Progenitor cell of endocrine pancreas (in vitro differentiated cells): ENCODE measurements at places on chromosomes 6 and 20. TPM values are rescaled to one million over a fixed set of nuclear protein-coding genes. Genes with fewer than 3 reads are reported as not detected.
A peak's percentile ranks its signal among the peaks of the same experiment; 100 is the strongest.

Gene ADGRF1
- 0.12 and 0.93 TPM in 2 replicates for total RNA-seq

- no peak for DNase-seq
Measured at GRCh38 chr20:22214296-22214695, 370.1 kb downstream of the FOXA2 start.

DNA sequence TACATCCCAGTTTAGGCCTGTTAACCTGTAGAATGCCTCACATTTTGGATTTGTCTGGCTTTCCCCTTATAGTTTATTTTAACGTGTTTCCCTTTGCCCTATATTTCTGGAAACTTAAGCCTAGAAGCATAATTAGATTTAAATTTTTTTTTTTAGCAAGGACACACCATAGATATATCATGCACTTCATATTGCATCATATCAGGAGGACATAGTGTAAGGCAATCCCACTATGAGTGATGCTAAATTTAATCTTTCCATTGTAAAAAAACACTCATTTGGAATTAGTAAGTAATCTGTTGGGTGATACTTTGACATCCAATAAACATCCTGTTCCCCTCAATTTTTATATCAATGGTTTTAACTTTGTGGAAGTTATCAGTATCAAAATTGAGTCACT, 10.3 kb upstream of the FAXC start:
- DNase-seq, result no peak

GRCh38 chr6:31559958-31560696, 12.0 kb upstream of the LTA start:
- DNase-seq, result no peak

- DNase-seq, result peak; percentile 50
Measured at GRCh38 chr20:63309261-63310071, 16.5 kb downstream of the COL20A1 start.
